ENCODE measurements at places on chromosomes 5 and 9. TPM values are rescaled to one million over a fixed set of nuclear protein-coding genes. Genes with fewer than 3 reads are reported as not detected.

GPX3 gene
- not detected for total RNA-seq

FAM151B gene
- total RNA-seq: 0.23 TPM

SLC25A2 gene
- total RNA-seq: 0.23 TPM

SETD9 gene
- 15.9 TPM for total RNA-seq

IL4 gene
- total RNA-seq: 20.5 TPM

CCNB1 gene
- total RNA-seq: 122 TPM

QRFP gene
- not detected for total RNA-seq

TEX48 gene
- total RNA-seq: 0.56 TPM

ADAMTSL2 gene
- total RNA-seq: not detected

Data from activated CD4-positive, alpha-beta T cell treated with anti-CD3 and anti-CD28 coated beads, Interleukin-2, amount 10 ng/mL, durations not matched to agents 24 days and 14 days (primary cell).